ENCODE measurements at places on chromosomes 12 and 14. TPM values are rescaled to one million over a fixed set of nuclear protein-coding genes. Genes with fewer than 3 reads are reported as not detected.

Gene ADAMTS20
- not detected for total RNA-seq

Gene PMCH
- not detected for total RNA-seq

Gene TGM1
- total RNA-seq: 4.2 TPM

DNA sequence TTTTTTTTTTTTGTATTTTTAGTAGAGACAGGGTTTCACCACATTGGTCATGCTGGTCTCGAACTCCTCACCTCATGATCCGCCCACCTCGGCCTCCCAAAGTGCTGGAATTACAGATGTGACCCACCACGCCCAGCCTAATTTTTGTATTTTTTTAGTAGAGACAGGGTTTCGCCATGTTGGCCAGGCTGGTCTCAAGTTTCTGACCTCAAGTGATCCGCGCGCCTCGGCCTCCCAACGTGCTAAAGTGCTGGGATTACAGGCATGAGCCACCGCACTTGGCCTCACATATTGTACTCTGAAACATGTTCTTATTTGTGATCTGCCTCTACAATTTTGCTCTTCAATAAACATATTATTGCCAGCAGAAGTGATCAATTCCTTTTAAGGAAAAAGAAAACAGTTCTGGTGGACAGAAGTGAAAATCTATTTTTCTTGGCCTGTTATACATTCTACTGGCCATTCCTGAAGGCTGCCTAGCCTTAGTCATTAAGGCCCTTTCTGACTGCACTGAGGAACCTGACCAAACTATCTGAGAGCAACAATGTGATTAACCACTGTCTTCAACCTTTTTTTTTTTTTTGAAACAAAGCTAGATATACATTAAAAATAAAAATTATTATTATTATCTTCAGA lies 36.1 kb downstream of the SNX6 start:
- DNase-seq: no peak

DNA sequence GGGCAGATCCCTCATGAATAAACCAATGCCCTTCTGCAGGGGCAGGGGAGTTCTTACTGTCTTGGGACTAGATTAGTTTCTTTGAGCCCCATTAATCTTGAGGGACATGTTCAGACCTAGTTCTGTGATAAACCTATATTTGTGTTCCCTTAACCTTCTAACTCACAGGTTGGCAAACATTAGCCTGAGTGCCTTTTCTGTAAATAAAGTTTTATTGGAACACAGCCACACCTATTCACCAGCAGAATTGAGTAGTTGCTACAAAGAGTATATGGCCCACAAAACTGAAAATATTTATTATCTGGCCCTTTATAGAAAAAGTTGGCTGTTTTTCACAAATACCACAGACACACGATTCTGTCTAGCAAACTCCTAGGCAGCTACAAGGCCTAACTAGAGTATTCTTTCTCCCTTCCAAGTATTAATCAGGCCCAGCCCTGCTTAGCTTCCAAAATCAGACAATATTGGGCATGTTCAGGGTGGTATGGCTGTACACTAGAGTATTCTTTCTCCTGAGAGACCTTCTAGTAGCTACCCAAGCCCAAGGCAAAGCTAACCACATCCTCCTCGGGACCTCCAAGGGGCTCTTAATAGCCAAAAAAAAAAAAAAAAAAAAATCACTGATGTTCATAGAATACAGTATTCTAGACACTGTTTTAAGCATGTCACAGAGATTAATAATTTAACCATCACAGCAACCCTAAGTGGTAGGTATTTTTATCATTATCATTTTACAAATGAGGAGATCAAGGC lies 199.3 kb upstream of the PWP1 start:
- no peak for DNase-seq

DNA sequence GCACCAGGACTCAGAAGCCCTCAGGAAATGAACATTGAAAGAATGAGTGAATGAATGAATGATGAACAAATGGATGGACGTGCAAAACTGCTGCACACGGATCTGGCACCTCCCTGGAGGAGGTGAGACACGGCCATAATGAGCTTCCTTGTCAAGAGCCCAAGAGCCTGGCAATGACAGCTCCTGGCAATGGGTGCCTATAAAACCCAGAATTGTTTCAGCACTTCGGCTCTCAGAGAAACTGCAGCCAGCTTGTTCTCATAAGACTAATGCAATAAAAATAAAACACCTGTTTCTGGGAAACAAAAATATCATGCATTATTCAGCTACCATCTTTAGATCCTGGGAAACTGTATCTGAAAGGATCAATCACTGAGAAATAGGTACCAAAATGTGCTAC lies 200.5 kb upstream of the SFSWAP start:
- DNase-seq: no peak

GRCh38 chr12:66047411-66048021 lies 83.0 kb downstream of the LLPH start:
- DNase-seq: no peak

- DNase-seq: no peak
These were observed 25.9 kb upstream of the COL2A1 start for GRCh38 chr12:48030173-48030650.
